ENCODE measurements at places on chromosomes 5 and 9.

DNA sequence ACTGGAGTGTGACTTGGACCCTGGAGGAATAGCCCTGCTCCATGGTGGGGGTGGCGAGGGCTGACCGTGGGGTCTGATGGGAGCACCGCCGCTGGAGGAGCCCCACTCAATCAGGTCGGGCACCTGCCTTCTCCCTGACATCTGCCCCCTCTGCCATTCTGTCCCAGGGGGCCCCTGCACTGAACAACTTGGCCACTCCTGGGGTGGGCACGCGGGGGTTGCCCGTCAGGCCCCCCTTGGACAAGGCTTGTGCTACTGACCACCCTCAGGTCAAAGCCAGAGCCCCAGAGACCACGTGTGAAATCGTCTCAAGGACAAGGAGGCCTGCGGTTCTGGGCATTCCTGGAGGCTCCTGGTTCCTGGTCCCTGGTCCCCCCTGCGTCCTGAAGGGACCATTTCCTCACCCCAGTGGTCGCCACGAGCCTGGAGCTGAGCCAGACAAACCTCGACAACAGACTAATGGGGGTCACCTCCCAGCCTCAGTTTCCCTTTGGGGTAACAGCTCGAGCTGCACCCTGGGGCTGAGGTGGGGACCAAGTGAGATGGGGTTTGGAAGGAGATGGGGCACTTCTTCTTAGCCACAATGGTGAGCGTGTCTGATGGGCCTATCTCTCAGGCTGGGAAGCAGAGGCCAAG lies 73.4 kb upstream of the RNU6ATAC start:
- no peak for DNase-seq

- no peak for DNase-seq
Measured at GRCh38 chr9:90991953-90992352, 190.3 kb downstream of the SYK start.

- no peak for DNase-seq
Measured at GRCh38 chr9:19642256-19642655, 146.6 kb downstream of the SLC24A2 start.

DNA sequence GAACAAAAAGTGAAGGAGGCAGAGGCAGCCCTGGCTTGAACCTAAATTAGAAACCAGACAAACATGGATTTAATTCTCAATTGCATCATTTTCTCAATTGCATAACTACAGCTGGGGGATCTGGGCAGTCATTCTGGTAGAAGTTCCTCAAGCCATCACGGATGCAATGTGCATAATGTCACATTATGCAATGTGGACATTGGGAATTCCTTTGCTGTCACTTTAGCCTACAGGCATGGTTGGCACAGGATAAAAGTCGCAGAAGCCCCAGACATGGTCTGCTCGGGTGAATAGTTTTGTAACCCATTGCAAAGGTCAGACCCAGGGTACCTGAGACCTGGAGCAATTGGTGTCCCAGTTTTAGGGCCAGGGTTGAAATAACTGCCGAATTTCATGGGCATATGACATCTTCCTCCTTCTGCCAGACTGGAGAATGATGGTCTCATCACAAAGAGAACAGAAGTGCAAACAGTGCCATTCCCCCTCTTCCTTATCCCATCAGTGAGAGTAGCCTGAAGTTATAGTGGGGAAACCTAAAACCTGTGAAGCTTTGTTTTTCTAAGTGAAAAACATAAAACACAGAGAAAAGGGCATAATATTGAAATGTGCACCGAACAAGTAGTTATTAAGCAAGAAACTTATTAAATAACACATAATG lies 290.8 kb downstream of the MSX2 start:
- no peak for DNase-seq

DNA sequence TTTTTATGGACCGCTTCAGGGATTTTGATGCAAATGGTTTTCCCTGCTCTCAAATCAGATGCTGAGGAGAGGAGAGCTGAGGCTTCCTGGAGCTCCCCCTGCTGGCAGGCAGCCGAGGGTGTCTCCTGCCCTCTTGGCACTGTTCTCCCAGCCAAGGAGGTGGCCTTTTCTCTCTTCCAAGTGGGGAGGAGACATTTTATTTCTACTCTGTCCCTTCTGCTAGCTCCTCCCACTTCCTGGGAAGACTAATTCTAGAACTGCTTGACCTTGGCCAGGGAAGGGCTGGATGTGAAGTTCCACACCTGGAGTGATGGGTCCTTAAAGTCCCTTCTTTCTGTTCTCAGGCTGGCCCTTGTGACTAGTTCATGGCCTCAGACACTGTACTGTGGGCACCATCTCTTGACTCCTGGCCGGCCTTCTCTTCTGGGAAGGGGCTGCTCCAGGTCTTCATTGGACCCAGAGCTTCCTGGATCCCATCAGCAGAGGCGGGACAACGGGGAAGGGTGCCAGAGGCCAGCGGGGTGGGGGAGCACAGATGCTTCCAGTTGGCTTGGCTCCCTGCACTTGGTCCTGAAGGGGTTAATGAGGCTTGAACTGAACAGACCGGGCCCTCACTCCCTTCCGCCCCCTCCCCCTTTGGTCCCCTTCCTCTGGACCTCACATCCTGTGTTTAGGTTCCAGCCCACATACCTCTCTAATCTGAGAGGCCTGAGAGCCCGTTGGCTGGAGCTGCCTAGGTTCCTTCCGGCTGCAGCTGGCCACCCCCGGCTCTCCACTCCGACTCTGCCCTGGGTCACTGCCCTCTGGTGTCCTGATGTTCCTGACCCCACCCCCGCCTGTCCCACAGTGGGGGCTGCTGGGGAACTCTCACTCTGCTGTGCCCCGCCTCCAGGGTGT lies 32.1 kb downstream of the PTPA start:
- peak; percentile 92 for DNase-seq

DNA sequence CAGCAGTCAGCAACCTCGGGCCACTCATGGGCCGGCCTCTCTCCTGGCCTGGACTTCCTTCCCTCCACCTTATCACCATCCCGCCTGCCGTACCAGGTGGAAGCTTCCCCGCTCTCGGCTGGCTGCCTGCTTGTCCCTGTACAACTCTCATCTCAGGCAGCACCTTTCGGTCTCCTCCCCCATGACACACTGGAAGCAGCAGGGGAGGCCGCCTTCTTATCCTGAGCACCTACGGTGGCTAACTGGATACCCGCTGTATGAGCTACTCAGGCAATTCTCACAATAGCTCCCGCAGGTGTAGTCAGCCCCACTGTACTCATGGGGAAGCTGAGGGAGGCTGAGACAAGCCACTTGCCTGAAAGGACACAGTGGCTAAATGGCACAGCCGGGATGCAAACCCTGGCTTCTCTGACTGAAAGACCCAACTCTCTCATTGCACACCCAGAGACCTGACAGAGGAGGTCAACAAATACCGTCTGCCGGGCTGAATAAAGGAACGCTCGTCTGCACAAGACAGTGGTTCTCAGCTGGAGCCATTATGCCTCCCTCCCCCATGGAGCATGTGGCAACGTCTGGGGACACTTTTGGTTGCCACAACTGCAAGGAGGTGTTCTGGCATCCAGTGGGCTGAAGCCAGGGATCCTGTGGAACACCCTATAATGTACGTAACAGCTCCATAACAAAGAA lies 9.6 kb downstream of the STK10 start:
- no peak for DNase-seq

GRCh38 chr5:75330404-75330803 lies 6.6 kb upstream of the HMGCR start:
- no peak for DNase-seq

- no peak for DNase-seq
Measured at GRCh38 chr9:37543468-37543867, 32.7 kb downstream of the FBXO10 start.

- no peak for DNase-seq
Measured at GRCh38 chr5:83787631-83788030, 67.0 kb upstream of the HAPLN1 start.

GRCh38 chr9:79798450-79798849 lies 226.7 kb downstream of the TLE4 start:
- no peak for DNase-seq
